Amniotic stem cell (primary cell): ENCODE measurements at places on chromosomes 6 and 20.

- no peak for DNase-seq
Observed at GRCh38 chr6:136035378-136036070, 184.0 kb downstream of the PDE7B start.

DNA sequence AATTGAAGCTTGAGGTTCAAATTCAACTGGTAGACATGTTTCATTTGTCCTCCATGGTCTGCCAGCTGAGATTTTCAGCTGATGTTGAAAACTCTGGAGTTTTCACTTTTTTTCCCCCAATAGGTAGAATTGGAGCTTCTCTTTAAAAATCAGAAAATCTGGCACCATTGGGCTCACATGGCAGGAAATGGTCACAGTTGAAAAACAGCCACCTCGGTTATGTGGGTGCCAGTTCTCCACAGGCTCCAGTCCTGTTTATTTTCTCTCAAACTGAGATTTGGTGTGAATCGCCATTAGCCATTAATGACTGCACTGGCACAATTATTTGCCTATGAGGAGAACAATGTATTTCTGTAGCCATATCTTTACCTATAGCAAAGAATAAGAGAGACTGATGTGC lies 171.4 kb upstream of the TFAP2D start:
- no peak for DNase-seq

GRCh38 chr6:16832043-16832567 lies 70.8 kb upstream of the ATXN1 start:
- no peak for DNase-seq

- no peak for DNase-seq
Observed at GRCh38 chr20:2709205-2709981, 16.8 kb downstream of the EBF4 start.

GRCh38 chr6:156598855-156599180 lies 178.4 kb upstream of the ARID1B start:
- DNase-seq: no peak

GRCh38 chr20:15596220-15596890 lies 976.9 kb downstream of the KIF16B start:
- no peak for DNase-seq

DNA sequence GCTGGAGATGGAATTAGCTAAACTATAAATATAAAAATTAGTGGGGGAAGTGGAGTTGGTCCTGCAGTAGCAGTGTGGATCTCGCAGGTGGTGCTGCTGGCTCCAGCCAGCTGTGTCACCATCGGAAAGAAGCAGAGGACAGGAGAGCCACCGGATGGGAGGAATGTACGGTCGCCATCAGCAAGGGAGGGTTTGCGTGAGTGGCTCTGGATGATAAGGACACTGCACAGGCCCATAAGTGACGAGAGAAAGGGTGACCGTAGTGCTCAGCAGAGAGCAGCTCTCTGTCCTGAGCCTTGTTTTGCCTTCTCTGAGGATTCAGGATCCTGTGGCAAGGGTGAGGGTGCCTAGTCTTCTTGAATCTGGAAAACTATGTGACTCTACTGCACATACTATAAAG lies 378.7 kb downstream of the ZFAND3 start:
- DNase-seq: no peak

- DNase-seq: no peak
Observed at GRCh38 chr6:21869085-21869771, 275.7 kb downstream of the SOX4 start.

GRCh38 chr20:59821201-59821600 lies 112.2 kb downstream of the SYCP2 start:
- no peak for DNase-seq

- DNase-seq: no peak
Observed at GRCh38 chr20:51457533-51457932, 85.0 kb downstream of the NFATC2 start.

DNA sequence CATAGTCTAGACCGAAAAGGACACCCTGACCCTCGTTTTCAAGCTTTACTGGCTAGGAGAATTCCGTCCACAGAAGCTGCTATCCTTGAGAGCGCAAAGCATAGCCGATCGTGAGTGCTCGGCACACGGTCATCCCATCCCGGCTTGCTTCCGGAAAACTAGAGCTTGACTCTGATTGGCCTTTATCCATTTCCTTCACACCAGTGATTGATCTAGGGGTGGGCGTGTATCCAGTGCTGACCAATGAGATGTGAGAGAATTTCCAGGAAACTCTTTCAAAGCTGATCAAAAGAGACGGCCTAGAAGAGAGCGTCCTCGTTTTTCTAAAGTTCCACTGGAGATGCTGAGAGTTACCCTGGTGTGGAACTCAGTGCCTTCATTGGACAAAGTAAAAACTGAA lies 41.0 kb upstream of the NFATC2 start:
- DNase-seq: no peak

DNA sequence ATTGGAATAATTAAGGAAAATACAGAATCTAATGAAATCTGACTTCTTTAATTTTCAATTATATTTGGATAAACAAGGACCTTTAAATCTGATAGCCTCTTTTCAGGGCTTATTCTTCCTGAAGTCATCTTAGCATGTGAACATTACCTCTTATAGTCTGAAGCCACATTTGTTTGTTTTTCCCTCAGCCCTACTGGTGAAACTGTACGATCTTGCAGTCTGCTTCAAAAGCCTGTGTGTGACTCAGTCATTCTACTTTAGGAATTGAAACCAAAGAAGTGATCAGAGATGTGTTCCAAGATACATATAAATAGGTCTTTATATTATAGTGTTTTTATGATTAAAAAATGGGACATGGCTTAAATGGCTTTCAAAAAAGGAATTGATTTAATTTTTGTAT lies 67.5 kb downstream of the MACROD2 start:
- no peak for DNase-seq

GRCh38 chr20:63080411-63080810 lies 73.6 kb upstream of the BHLHE23 start:
- DNase-seq: no peak

GRCh38 chr20:5033566-5033965 lies 32.3 kb upstream of the SLC23A2 start:
- DNase-seq: no peak

GRCh38 chr20:10306440-10307358 lies 88.1 kb downstream of the SNAP25 start:
- DNase-seq: peak; percentile 48

- no peak for DNase-seq
Observed at GRCh38 chr20:12153628-12154027, 235.9 kb downstream of the BTBD3 start.

- DNase-seq: no peak
Observed at GRCh38 chr6:154395878-154396277, 39.3 kb upstream of the IPCEF1 start.

- no peak for DNase-seq
Observed at GRCh38 chr20:35461620-35462019, 6.2 kb downstream of the CEP250 start.

GRCh38 chr6:111486921-111487320 lies 3.9 kb upstream of the REV3L start:
- DNase-seq: no peak

- DNase-seq: no peak
Observed at GRCh38 chr6:148239215-148239614, 103.4 kb upstream of the SASH1 start.

DNA sequence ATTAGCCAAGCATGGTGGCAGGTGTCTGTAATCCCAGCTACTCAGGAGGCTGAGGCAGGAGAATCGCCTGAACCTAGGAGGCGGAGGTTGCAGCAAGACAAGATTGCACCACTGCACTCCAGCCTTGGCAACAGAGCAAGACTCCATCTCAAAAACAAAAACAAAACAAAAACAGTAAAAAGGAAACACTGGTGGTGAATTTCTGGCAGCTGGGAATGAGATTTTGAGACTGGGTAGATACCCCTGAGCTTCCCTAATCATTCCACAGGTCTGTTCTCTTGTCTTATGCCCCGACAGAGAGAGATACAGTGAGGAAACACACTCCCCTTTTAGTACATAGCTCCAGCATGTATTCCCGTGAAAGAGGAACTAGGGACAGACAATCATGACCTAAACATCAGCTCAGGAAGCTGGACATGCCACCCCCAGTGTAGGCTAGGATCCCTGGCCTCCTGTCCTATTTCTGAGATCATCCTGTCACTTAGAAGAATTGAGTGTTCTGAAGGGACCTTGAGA lies 9.6 kb downstream of the MAN1A1 start:
- DNase-seq: no peak

- DNase-seq: peak; percentile 69
Observed at GRCh38 chr20:3686867-3687321, 5.1 kb upstream of the ADAM33 start.

DNA sequence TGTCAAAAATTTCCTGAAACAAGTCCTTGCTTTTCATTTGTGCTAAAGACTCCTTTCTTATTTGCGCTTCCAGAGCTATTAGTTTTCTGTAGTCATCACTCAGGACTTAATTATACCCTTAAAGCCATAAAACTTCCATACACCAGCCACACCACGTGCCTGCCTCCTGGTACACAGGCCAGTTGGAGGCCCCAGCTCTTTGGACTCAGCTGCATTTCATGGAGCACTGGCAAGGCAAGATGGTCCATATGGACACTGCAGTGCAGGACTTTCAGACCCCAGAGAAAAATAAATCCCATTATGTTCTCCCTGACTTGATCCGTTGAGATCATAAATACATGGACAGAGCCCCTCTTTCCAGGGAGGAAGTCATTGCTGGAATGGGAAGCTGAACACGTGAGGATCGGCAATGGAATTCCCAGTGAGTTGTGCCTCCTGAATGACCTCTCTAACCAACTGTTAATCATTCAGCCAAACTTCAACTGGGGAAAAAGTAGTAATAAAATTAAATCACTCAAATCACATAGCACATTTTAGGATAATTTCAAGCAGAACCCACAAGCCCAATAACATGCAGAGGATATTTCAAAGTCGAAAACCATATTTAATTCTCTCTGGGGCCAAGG lies 173.1 kb downstream of the HACE1 start:
- DNase-seq: no peak

DNA sequence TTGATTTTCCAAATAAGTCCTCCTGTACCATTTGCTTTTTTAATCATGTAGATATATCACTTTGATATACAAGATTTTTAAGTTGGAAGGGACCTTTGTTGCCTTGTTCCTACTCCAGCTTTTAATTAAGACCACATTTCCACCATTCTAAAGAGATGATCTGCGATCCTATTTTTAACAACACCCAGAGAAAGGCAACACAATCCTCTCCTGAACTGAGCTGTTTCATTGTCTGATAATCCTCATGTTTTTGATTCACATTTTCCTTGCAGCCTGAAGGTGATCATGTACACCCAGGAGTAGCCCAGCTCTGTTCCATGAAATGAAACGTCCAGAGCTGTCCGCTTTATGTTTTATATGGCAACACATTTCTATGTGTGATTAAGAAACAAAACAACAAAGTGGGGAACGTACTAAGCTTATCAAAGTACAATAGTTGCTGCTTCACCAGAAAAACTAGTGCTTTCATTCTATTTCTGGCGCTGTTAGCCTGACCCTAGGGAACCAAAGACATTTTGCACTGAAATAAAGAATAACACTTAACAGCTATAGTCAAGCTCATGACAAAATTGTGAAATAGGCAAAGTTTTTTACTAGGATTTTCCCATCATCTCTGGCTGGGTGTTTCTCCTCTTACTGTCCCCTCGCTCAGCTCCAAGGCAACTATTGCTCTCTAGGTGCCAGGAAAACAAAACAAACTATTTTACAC lies 22.6 kb upstream of the TRAF3IP2 start:
- no peak for DNase-seq

DNA sequence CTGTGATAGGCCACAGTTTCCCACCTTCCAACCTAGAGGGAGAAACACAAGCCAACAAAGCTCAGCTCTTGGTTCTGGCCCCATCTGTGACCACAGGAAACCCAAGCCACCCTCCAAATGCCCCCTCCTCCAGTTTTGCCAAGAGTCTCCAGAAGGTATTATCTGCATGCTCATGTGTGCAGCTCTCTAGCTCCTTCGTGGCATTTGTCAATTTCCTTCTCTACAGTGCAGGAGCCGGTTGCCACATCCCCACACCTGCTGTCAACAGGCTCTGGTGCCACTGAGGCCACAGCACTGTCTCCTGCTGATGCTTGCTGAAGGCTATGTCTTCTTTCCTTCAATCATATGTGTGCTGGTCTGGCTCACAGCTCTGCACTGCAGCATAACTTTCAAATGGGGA lies 177.2 kb downstream of the CLIC5 start:
- no peak for DNase-seq

DNA sequence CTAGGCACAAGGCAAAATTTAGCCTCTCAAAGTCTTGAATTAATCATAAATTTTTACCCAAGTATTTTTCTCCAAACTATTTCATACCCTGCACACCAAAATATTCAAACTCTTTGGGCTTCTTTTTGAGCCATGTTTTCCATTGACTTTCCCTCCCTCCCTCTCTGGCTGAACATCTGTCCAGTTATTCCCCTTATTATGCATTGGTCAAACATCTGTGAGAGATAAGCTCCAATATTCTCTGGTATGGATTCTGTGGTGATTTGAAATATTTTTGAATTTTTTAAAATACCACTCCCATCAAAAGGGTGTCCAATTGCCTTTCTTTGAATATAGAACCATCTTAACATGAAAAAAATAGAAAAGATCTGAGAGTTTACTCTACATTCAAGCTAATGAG lies 244.2 kb downstream of the RFPL4B start:
- no peak for DNase-seq

- peak; percentile 1 for DNase-seq
Observed at GRCh38 chr6:100096341-100096740, 102.3 kb upstream of the MCHR2 start.

- DNase-seq: no peak
Observed at GRCh38 chr6:160461641-160462040, 113.5 kb downstream of the SLC22A3 start.

- DNase-seq: no peak
Observed at GRCh38 chr6:47631269-47631772, 67.1 kb upstream of the ADGRF4 start.

GRCh38 chr6:96795481-96795880 lies 41.8 kb downstream of the GPR63 start:
- no peak for DNase-seq

GRCh38 chr6:11320914-11321597 lies 88.6 kb upstream of the NEDD9 start:
- DNase-seq: no peak

DNA sequence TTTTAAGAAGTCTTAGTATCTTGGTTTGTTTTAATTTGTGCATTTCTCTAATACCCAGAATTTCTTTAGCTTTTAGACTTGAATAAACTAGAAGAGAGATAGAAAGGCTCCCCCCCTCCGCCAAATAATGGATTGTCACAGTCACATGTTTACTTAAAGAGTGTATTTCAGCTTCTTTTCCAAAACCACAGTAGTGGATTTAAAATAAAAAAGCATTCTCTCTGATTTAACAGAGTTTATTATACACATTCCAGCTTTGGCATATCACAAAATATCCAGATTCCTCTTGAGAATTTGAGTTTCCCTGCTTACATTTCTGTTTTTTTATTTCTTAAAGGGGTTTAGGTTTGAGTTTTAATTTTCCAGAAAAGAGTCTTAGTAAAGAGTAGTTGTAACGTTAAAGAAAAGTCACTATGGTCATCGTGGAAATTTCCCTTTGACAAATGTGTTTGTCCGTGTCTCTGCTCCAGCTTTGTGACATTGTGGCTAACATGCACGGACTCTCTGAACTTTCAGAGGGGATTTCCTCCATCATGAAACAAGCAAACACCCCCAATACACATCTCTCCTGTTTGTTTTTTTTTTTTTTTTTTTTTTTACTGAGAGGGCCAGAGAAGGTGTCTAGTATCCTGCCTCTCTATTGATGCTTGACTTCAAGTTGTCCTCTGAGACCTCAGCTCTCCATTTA lies 113.5 kb upstream of the SUPT3H start:
- DNase-seq: no peak
